ENCODE measurements at places on chromosomes 16 and 17.

DNA sequence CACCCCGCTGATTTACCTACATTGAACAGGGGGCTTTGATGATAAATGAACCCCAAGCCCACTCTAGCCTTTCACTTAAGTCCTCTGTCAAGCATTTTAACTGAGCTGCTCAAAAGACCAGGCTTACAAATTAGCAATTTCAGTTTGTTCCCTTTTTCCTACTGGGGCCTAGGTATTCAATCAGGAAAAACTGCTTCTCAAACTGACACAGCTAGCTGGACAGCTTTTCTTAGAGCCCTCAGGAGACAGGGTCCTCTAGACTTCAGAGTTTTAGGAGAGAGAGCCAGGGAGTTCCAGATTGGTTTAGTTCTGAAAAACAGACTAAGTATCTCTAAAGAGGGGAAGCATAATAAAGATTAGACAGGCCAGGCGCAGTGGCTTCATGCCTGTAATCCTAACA, 6.2 kb upstream of the HEXIM2 start:
- DNase-seq: no peak

- DNase-seq: no peak
Observed at GRCh38 chr16:7161891-7162290, 170.8 kb upstream of the RBFOX1 start.

DNA sequence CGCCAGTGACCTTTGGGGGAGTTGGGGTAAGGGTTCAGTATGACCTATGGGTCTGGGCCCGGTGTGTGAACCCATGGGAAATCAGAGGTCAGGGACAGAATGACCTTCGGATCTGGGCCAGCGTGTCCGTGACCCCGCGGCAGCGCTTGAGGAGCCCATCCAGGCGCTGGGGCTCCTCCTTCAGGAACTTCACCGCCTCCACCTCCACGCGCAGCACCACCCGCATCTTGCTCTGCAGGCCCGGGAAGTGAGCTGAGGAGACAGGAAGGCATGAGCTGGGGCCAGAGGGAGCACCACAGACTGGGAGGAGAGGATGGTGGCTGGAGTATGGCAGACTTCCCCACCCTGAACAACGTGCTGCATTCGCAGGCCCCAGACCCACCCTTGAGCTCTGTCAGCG, 53.4 kb downstream of the SRCIN1 start:
- DNase-seq: no peak

DNA sequence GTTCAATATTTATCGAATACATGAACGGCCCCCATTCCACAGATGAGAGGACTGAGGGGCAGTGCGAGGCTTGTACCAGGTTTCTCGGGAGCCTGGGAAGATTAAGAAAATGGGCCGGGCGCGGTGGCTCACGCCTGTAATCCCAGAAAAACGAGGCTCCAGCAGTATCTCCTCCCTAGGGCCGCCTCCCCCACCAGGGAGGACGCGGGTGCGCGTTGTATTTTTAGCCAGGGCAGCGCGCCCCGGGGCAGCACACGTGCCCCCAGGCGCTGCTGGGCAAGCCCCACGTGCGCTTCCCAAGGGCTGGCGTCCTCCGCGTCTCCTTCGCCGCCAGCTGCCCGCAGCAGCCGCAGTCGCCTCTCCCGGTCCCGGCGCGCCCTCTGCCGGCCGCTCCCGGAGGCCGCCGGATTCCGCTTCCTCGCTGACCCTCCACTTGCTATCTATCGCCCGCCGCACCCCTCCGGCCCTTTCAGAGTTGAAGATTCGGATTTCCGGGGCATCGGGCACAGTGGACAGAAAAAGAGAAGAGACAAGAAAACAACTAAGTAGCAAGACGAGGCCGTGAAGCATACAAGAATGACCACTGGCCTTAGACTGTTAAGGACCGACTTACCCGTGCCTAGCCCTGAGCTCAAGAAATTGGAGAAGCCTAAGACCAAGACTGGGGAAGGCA, 1.9 kb upstream of the YBX2 start:
- DNase-seq: peak; percentile 30

- DNase-seq: no peak
Observed at GRCh38 chr16:87172632-87173031, 144.6 kb downstream of the C16orf95 start.

GRCh38 chr16:27202923-27203506, 311 bp upstream of the KDM8 start:
- peak; percentile 77 for DNase-seq

DNA sequence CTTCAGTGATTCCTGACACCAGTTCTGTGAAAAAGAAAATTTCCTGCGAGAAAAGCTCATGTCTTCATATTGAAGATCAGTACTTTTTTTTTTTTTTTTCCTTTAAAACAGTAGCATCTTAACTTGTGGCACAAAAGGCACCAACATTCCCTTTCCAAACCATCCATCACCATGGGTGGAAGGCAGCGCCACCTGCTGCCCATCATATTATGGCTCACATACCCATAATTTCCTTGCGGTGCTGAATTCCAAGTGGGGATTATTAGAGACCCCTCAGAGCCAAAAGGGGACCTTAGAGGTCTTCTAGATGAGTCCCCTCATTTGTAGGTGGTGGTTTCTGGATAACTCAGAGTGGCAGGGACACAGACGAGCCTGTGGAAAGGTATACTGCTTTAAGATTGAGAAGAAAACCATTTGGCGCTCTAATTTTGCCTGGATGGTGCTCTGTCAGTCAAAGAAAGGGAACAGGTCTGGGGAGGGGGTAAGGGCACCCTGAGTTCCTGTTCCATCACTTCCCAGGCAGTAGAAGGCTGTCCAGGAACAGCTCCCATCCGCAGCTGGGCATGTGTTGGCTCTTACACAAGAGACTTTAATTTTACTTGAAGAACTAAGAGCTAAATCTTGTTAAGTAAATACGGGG, 7.9 kb upstream of the SOST start:
- DNase-seq: no peak

GRCh38 chr17:57138956-57139576, 54.0 kb downstream of the AKAP1 start:
- DNase-seq: no peak

GRCh38 chr16:88298181-88298832, 84.5 kb upstream of the ZNF469 start:
- DNase-seq: no peak

GRCh38 chr16:65409510-65409909, 287.6 kb upstream of the CDH11 start:
- no peak for DNase-seq

GRCh38 chr17:29057361-29057760, 14.4 kb downstream of the PIPOX start:
- DNase-seq: no peak
